ENCODE measurements at places on chromosomes 7 and 10.

DNA sequence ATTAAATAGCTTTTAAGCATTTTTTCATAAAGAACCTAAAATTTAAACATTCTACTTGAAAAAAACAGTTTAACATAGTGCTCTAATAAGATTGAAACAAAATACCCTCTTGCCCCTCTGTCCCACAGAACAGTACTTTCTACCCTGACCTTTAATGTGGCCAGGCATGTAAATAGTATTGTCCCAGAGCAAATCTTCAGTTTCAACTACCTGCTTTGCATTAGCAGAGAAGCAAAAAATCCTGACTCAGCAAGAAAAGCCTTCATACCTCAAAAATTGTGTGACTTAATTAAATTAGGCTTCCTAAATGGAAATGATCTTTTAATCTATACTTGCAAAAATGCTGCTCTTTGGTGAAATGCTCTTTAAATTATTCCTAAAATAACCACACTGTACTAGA lies 237.4 kb upstream of the AOAH start:
- no peak for DNase-seq

GRCh38 chr10:10785627-10786026 lies 232.0 kb upstream of the CELF2 start:
- DNase-seq = no peak

DNA sequence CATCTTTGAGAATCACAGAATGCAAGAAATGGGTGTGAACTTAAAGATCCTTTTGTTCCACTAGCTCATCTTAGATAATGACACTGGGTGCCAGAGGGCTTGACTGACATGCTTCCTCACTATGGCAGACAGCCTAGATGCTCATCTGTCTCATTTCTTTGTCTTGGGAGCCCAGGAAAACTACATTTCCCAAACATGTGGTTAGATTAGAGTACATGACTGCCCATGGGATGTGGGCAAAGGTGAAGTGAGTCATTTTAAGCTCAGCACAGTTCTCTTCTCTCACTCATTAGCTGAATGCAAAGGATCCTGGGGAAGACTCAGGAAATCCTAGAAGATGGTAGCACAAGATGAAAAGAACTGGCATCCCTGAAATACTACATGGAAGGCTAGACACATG lies 32.5 kb upstream of the TBX20 start:
- no peak for DNase-seq

DNA sequence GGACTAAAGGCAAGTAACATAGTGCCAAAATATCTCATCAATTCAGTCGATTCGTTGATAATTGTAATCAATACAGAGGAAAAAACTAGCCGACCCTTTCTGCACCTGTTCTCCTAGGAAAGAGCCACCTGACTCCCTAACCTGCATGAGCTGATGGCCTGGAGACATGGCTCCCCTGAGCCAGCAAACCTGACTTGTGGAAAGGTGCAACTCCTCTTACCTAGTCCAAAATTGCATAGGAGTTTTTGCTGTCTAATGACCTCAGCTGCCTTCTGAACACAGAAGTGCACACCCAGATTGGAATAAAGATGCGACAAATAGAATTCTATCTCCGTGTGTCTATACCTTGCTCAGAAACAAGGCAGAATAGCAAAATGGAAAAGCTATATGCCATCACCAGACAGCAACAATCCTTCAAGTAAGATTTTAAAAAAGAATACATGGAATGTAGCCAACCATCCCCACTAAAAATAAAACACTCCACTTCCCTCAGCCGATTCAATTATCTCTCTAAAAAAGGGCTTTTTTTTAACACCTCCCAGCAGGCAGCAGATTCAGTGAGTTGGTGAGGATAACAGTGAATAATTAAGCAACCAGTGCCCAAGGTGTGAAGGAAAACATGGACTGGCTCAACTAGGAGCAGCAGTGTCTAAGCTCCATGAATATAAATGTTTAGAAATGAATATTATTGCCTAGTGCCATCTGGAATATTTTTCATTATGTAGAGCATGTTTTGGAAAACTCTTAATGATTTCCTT lies 26.6 kb upstream of the LMTK2 start:
- DNase-seq = peak; percentile 67

- no peak for DNase-seq
Observed at GRCh38 chr7:146670532-146670931, 553.9 kb downstream of the CNTNAP2 start.

DNA sequence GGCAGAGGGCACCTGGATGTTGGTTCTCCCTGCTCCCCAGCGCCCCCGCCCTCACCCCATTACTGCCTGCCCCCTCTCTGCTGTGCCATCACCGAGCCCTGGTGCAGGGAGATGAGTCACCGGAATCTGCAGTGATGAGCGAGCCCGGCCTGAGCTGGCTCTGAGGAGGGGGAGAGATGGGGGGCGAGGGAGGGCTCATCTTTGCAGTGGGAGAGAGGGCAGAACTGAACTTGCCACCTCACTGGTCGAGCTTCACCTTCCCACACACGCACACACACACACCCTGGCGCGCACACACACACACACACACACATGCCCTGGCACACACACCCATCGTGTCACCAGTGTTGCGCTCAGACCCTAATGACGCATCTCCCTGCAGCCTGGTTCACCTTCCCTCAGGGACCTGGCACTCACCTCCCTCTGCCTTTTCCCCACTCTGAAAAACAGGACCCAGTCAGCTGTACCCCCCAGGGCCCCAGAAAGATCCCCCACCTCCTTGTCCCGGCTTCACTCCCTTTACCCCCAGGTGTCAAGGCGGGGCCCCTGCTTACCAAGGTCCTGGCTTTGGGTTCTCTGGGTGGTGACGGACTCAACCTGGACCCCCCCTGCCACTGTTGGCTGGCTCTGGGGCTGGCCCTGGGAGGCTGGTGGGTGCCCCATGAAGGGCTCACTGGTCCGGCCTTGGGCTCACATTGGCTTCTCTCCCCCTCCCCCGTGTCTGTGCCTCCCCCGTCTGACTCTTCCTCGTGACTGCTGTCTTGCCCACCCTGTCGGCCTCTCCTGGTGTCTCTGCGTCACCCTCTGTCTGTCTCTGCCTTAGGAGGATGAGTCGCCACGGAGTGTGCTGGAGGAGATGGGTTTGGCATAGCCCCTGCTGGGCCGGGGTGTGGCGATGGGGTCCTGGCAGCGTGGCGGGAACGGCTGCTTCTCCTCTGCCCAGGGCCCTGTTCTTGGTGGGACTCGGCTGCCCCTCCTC lies 5.4 kb downstream of the VGF start:
- DNase-seq = no peak

GRCh38 chr7:125125315-125125714 lies 195.7 kb upstream of the POT1 start:
- no peak for DNase-seq

DNA sequence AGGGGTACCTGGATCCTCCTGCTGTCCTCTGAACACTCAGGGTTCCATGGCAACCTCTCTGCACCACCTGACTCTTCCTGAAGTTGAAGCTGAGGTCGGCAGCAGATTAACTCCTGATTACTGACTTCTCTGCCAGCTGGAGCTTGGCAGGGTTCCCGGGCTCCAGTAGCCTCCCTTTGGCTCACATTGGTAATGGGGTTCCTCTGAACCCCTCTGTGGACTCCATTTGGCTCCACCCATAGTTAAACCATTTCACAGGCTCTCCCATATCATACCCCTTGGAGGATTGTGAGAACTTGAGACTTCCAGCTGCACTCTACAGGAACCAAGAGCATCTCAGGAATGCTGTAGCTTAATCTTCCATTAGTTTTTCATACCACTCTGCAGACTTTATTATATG lies 292.5 kb downstream of the HDAC9 start:
- no peak for DNase-seq

DNA sequence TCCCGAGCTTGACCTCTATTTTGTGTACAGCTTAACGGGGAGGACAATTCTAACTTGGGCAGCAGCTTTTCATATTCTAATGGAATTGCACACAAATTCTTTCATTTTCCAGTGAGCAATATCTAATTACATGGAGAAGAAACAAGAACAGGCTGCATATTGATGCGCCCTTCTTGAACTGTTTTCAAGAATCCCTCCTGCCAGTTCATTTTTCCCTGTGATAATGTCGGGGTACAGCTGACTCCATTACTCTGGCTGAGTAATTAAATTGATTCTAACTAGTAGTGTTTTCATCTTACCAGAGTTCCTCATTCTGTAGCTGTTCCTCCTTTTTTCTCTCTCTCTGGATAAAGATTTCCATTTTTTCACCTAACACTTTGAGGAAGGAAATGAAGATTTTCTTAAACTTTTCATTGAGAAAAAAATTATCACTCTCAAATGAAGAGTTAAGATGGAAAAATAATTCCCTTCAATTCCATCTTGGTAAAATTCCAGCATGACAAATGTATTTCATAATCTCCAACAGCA lies 190.9 kb downstream of the FANK1 start:
- DNase-seq = no peak

DNA sequence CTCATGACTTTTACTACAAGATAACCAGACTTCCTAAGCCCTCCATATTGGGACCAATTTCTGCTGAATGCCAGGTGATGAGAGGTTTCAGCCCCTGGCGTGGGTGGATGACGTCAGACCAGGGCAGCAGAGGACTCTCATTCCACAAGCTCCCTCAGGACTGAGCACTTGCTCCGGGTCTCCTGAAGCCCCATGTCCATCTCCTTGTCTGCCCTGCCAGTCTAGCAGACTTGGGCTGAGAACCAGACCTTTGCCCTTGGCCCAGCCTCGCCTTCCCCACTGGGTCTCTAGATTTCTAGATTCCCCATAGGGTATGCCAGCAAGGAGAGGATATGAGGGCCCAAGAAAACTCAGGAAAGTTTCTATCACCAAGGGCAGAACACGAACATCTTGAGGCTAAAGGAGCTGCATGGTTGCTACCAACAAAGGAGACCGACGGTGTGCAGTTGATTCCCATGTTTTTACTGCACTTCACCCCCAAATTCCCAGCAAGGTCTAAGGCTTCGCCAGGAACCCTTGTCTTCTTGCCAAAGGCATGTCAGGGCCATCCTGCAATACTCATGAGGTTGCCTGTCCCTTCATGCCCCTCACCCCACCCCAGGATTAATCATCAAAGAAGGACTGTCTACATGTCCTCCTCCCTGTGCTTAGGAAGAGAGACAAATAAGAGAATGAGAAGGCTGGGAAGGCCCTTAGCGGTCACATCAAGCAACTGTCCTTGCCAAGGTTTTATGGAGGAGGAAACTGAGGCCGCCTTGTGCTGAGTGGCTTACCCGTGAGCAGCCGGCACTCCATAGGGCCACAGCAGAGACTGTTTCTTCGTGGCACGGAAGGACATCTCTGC lies 96.5 kb upstream of the MACROH2A2 start:
- no peak for DNase-seq

DNA sequence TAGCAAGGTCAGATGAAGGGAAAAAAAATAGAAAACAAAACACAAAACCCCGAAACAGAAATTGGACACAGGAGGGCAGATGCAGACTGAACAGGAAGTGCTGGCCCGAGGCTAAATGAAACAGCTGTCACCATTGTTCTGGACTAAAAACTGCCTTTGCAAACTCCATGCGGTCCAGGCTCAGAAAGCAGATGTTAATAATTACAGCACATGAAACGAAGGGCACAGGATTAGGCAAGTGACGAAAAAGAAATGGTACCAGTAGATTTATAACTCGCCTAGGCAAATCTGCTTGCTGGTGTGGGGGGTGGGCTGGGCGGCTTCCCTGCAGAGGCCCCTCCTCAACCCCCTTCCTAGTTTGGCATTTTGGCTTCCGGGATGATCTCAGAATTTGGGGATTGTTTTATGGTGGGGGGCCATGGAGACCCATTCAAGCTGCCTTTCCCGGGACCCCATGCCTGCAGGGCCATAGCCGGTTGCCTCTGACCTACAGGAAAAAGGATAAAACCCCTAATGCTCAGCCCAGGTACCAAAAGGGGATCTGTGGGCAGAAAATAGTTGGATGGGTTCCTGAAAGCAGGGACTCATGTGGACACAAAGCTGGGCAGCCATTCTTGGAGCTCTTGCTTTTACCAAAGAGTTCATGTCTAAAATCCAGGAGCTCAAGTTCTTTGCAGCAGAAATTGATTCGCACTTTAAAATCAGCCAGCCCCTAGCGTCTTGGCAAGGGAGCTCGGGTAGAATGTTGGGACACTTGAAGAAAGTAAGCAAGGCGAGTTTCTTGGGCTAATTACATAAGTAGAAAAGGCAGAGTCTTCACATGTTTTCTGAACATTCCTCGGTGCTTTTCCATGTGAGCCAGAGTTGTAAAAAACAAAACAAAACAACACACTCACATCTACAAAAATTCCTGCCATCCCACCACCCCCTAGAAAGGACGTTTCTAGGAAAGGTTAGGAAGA lies 39.0 kb upstream of the EMX2 start:
- peak; percentile 13 for DNase-seq

DNA sequence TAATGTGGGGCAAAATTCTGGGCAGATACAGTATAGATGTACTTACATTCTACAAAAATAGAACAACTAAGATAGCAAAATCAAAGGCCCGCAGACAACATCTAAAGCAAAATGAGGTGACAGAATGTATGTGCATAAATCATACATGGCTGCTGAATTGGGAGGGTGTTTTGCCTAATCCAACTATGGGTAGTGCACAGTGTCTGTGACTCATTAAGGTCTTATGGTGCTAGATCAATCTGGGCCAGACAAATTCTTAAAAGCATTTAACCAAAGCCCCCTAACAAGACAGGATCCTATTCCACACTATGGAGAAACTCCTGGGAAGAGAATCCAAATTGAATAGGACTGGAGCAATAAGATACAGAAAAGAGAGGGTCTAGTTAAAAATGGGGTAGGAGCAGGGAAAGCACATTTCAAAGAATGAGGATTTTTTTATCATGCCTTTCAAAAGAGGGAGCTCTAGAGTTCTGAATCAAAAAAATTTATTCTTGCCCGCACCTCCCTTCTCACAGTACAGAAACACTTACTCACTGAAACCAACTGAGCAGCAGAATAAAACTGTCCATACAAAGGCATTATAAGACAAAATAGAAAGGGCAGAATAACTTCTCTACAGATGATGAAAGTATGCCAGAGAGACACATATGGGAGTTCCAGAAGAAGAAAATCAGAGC lies 181.3 kb downstream of the RNLS start:
- no peak for DNase-seq

GRCh38 chr7:139775829-139776266 lies 1.9 kb downstream of the HIPK2 start:
- peak; percentile 77 for DNase-seq

GRCh38 chr10:20874261-20874660 lies 22.9 kb downstream of the NEBL start:
- DNase-seq = no peak

DNA sequence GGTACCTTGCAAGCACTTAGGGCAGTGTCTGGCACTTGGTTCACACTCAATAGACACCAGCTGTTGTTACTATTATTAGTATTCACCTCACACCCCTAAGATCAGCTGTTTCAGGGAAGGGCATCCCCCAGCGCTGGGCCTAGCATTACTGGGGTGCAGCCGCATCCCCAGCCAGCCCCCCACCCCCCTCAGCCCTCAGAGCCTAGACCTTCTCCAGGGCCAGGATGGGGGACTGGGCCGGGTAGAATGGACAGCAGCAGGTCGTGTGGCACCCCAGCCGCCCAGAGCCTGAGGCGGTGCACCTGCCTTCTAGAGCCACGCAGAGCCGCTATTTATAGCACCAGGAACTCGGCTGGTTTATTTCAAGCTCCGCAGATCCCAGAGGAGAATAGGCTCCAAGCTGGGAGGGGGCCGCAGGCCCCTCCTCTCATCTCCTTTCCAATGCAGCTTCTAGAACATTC lies 60.5 kb downstream of the GTF2IRD1 start:
- peak; percentile 3 for DNase-seq

- no peak for DNase-seq
Observed at GRCh38 chr7:73904219-73905137, 43.5 kb downstream of the TMEM270 start.
